Hippocampal formation (tissue), 2 donors: ENCODE measurements at places on chromosomes 1 and 21.

DNA sequence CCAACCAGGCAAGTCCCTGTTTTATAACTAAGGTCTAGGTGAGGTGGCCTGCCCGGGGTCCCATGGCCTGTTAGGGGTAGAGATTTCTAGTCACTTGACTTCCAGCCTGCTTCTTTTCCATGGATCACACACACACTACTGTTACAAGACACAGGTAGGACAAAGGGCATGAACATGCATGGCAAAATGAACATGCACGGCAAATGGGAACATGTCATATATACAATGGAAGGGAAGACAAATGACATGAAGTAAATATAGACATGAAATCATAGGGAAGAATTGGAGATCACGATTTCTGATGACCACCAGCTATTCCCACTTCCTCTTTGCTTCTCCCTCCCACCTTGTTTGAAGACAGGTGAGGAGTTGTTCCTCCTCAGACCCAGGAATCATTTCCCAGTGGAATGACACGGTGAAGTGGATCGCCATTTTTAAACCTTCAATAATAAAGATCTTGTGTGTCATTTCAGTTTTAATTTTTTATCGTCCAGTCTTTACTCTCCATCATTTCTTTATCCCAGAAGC lies 47.6 kb upstream of the ATF3 start:
- no peak for DNase-seq

- DNase-seq: no peak
These were observed 14.2 kb upstream of the TTC22 start for GRCh38 chr1:54815086-54815876.

- no peak for DNase-seq
These were observed 54.6 kb downstream of the DPH5 start for GRCh38 chr1:100971021-100971420.

DNA sequence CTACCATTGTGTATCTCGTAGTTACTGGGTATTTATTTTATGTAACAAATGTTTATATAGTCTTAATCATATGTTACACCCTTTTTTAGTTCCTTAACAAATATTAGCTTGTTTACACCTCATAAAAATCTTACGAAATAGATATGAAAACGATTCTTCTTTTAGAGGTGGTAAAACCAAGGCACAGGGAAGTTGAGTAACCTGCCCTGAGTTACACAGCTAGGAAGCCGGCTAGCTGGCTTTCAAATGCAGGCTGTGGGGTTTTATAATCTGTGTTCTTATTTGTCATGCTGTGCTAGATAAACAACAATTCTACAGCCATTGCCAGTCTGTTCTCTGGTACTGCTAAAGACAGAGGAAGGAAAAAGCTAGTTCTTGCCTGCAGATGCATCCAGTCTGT lies 109.6 kb downstream of the NOS1AP start:
- no peak for DNase-seq

DNA sequence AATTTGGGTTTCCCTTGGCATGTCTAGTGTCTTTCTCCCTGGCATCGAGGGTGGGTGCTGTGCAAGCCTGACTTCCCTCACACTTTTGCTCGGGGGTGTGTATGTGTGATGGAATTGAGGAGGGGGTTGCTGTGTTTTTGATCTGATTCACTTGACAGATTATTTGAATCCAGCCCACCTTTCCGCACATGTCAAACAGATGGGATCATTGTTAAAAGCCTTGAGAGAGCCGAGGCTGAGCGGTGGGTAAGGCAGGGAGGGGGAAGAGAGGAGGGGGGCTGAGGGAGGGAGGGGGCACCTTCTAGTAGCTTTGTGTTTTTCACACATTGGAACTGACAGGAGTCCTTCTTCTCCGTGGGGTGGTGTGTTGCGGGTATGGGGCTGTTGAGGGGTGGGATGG lies 90.0 kb downstream of the PAPPA2 start:
- DNase-seq: no peak
